ENCODE measurements at places on chromosomes 4 and X. TPM values are rescaled to one million over a fixed set of nuclear protein-coding genes. Genes with fewer than 3 reads are reported as not detected.

DCAF4L1 gene
- 0.23 TPM for total RNA-seq

AMOT gene
- total RNA-seq, result 1.8 TPM

CT45A1 gene
- not detected for total RNA-seq

IL13RA2 gene
- not detected for total RNA-seq

ACE2 gene
- not detected for total RNA-seq

- no peak overlapping the region for H3K4me3 ChIP-seq
These were observed 68.0 kb upstream of the MSX1 start for GRCh38 chr4:4791299-4792111.

GRCh38 chr4:142497606-142498005, 348.5 kb downstream of the INPP4B start:
- H3K4me1 ChIP-seq, result no peaks in the 10 kb centered on the region
- H3K36me3 ChIP-seq, result no peaks in the 10 kb centered on the region
- no peak for DNase-seq
- H3K27me3 ChIP-seq, result peaks cover 2% of the 10 kb centered on the region
- no peak overlapping the region for H3K4me3 ChIP-seq
- H3K27ac ChIP-seq, result no peak overlapping the region

DNA sequence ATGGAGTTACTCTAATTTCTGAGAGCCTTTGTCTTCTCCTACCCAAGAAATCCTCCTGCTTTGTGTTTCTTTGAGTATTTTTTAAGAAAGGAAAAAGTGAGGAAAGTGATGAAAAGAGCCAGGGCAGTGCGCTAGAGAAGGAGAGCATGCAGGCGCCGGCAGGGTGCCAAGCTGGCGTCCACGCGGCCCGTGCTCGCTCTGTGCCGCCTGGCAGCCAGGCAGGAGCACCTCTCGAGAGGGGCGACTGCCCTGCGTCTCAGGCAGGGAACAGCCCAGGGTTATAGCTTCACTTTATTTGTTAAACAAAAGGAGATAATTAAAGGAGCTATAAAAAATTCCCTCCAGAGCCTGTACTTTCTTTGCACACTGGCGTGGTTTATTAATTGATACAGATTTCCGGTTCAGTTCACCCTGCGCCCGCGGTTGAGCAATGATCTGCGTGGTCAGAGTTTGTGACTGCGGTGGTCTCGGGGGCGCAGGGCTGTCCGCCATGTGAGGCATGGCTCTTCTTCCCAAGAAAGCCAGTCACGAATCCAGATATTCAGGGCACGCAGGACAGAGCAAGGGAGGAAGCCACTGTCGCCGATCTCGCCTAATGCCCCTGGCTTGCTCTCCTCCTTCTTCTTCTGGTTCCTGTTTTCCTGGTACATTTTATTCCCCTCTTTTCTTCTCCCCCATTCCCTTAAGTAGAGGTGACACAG, 110.8 kb upstream of the PAQR3 start:
- no peak overlapping the region for H3K4me3 ChIP-seq
- DNase-seq, result no peak
- no peaks in the 10 kb centered on the region for H3K27me3 ChIP-seq
- no peak overlapping the region for H3K27ac ChIP-seq

- no peaks in the 10 kb centered on the region for H3K4me1 ChIP-seq
- no peak overlapping the region for H3K27ac ChIP-seq
These were observed 432.2 kb downstream of the SMARCA1 start for GRCh38 chrX:129091097-129091496.

GRCh38 chrX:11766487-11766886, 8.4 kb downstream of the MSL3 start:
- H3K36me3 ChIP-seq, result peaks cover 30% of the 10 kb centered on the region
- H3K27ac ChIP-seq, result peak overlapping the region; percentile 94
- peak overlapping the region; percentile 82 for H3K4me3 ChIP-seq

- no peak overlapping the region for H3K4me3 ChIP-seq
- H3K36me3 ChIP-seq, result peaks cover 2% of the 10 kb centered on the region
- H3K27me3 ChIP-seq, result no peaks in the 10 kb centered on the region
- H3K4me1 ChIP-seq, result peaks cover 16% of the 10 kb centered on the region
- no peak for DNase-seq
- H3K27ac ChIP-seq, result no peak overlapping the region
These were observed 92.1 kb downstream of the AFF1 start for GRCh38 chr4:87026800-87027495.

GRCh38 chr4:102817613-102818268, 9.6 kb downstream of the UBE2D3 start:
- no peaks in the 10 kb centered on the region for H3K27me3 ChIP-seq
- H3K4me1 ChIP-seq, result peaks cover 69% of the 10 kb centered on the region
- no peak for DNase-seq
- peaks cover 33% of the 10 kb centered on the region for H3K36me3 ChIP-seq

DNA sequence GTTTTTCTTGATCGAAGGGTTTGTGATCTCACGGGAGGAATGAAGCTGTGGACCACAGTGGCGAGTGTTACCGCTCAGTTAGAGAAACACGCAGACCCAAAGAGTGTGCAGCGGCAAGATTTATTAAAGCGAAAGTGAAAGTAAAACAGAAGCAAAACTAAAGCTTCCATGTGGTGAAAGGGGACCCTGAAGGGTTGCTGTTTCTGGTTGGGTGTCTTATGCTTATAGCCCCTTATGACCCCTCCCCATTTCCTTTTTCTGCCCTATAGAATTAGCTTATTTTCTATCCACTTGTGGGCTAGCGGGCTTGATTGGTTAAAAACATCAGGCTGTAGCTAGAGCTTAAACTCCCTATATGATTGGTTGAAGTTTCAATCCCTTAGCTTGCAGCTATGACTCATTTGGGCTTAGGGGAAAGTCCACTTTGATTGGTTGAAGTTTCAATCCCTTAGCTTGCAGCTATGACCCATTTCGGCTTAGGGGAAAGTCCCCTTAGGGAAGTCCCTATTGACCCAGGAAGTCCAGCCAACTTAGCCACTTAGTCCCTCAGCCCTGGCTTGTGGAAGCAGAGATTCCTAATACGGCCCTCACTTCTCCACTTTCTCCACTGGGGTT, 171.2 kb upstream of the NWD2 start:
- H3K36me3 ChIP-seq, result no peaks in the 10 kb centered on the region
- no peak overlapping the region for H3K27ac ChIP-seq
- no peak overlapping the region for H3K4me3 ChIP-seq
- no peaks in the 10 kb centered on the region for H3K27me3 ChIP-seq
- H3K4me1 ChIP-seq, result peaks cover 3% of the 10 kb centered on the region
- no peak for DNase-seq

DNA sequence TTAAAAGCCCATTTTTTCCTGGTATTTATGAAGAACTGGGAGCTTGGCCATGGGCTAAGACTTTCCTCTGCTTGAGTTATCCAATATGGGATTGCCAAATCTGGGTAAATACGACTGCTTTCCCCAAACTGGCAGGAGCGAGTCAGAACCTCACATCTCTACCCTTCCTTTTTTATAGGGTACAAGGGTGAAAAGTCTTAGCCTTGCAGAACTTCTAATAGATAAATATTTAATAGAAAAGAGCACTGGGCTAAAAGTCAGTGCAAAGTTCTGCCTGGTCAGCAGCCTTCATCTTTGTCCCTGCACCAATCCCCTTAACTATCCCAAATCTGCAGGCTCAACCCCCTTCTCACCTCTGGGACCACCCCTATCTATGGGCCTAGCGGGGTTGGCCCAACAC, 61.6 kb upstream of the ACSL1 start:
- H3K4me3 ChIP-seq, result no peak overlapping the region
- peaks cover 4% of the 10 kb centered on the region for H3K4me1 ChIP-seq
- H3K36me3 ChIP-seq, result no peaks in the 10 kb centered on the region
- no peak overlapping the region for H3K27ac ChIP-seq

Data from activated naive CD8-positive, alpha-beta T cell treated with anti-CD3 and anti-CD28 coated beads, Interleukin-2, amount 10 ng/mL, durations not matched to agents 7 days and 5 days (primary cell).